ENCODE measurements at places on chromosomes 13 and 19. TPM values are rescaled to one million over a fixed set of nuclear protein-coding genes. Genes with fewer than 3 reads are reported as not detected.
A peak's percentile ranks its signal among the peaks of the same experiment; 100 is the strongest.

GRCh38 chr13:48729856-48730255 is 76.1 kb downstream of the CYSLTR2 start:
- DNase-seq: no peak

DNA sequence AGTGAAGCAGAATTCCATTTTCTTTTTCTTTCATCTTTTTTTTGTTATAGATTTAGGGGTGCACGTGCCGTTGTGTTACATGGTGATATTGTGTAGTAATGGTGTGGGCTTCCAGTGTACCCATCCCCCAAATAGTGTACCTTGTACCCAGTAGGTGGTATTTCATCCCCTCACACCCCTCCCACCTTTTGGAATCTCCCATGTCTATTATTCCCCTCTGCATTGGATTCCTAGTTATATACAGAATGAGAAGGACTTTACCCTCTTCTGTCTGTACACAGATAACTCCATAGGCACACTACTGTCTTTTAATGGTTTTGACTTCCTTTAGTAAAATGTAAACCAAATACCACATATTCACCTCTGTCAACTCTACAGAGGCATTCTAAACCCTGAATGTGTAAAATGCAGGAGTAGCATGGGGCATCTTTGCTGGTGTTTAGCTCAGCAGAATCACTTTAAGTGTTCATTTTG is 28.0 kb downstream of the FRY start:
- DNase-seq: no peak

GRCh38 chr19:3162418-3163229 is 15.9 kb upstream of the S1PR4 start:
- no peak for DNase-seq

GRCh38 chr13:100753376-100753775 is 78.8 kb upstream of the TMTC4 start:
- DNase-seq: no peak

- DNase-seq: no peak
Measured at GRCh38 chr19:34974646-34975045, 10.6 kb upstream of the ZNF792 start.

GRCh38 chr19:35689836-35690235 is 14.5 kb upstream of the ZBTB32 start:
- peak; percentile 40 for DNase-seq

- no peak for DNase-seq
Measured at GRCh38 chr13:79307866-79308298, 98.2 kb downstream of the RBM26 start.

- no peak for DNase-seq
Measured at GRCh38 chr13:46913757-46914156, 16.9 kb upstream of the HTR2A start.

GRCh38 chr19:57334191-57334590 is 13.9 kb downstream of the ZNF543 start:
- DNase-seq: peak; percentile 84

DNA sequence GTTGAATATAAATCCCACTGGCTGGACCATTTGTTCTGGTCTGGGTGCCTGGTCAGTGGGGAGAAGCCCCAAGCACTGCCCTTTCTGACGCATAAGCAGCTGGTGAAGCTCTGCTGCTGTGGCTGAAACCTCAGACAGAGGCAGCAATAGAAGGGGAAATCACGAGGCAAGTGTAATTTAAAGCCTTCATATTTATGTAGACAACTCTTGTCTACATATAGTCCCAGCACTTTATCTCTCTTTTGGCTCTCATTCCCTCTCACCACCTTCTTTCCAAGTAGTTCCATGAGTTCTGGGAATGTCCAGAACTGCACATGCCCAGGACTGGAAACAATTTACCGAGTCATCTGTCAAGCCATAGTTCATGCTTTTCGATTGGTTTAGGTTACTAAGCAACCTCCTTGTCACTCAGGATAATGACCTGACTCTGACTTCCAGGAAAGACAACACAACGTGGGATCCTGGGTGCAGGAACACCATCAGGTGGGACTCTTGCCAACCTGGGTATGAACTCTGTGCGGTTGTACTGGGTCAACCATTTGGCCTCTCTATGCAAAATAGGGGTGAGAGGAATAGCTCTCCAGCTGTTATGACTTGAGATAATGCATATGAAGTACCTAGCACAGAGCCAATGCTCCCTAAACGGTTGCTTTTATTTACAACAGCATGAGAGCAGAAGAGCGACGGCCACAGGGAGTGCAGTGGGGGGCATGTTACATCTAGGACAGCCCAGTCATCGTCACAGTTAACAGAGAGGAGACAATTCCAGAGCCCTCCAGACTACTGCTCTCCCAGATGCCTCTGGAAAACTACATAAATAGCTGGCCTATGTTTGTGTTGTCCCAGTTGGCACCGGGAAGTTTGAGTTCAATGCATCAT is 321.9 kb downstream of the FOXO1 start:
- peak; percentile 19 for DNase-seq

- DNase-seq: no peak
Measured at GRCh38 chr19:18046059-18046718, 38.2 kb downstream of the ARRDC2 start.

GRCh38 chr19:35332817-35333216 is 3.8 kb downstream of the CD22 start:
- DNase-seq: no peak

DNA sequence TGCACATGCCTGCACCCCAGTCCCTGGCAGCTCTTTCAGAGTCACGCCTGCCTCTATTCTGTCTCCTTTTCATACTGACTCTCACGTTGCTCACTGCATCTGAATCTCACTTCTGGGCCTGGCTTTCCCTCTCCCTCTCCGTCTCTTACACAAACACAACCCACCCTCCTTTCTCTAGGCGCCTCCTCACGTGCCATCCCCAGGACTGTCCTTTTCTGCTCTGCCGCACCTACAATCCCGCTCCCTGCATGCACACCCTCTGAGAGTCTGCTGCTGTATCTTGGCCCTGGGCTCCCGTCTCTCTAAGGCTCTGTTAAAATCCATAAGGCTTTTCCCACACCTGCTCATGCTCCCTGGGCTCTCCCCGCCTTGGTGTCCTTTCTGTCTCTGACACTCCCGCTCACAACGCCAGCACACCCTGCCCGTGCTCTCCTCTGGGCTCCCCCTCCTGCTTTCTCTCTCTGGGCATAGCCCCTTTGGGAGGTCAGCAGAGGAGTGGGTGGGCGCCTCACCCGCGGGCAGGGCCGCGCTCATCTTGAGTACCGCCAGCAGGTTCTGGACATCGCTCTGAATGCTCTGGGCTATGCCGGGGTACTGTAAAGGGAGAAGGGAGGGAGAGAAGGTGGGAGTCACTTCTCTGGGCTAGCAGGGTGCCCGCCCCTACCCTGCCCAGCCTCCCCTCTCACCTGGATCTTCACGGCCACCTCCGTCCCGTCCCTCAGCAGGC is 12.7 kb upstream of the NUMBL start:
- no peak for DNase-seq

TBXA2R gene
- total RNA-seq: 1.9 TPM

NLRP7 gene
- 0.24 TPM for total RNA-seq

CCL25 gene
- not detected for total RNA-seq

COL4A2 gene
- 1,871 TPM for total RNA-seq

FOSB gene
- 357 TPM for total RNA-seq

ZNF260 gene
- total RNA-seq: 11.3 TPM

WDR88 gene
- total RNA-seq: not detected

RFPL4AL1 gene
- 20.2 TPM for total RNA-seq
